Common myeloid progenitor, CD34-positive (primary cell): ENCODE measurements at places on chromosomes 13 and 19.

DNA sequence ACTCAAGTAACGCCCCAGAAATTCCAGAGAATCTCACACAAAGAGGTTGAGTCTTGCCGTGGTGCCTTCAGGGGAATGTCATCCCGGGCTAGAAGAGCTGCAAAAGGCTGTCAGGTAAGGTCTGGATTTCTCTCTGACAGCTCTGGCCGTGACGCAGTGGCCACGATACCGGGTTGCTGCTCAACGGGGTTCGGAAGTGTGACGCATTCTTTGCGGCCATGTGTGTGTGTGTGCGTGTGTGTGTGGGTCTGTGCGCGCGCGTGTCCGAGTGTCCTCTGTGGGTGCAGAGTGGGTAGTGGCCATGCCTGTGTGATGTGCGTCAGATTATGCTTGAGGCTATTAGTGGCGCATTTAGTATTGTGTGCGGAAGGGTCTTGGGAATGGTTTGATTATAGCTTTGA, 306 bp downstream of the ZNF540 start:
- peak; percentile 89 for DNase-seq

- DNase-seq = no peak
Measured at GRCh38 chr19:37973666-37974065, 66.7 kb downstream of the SIPA1L3 start.

GRCh38 chr13:20716951-20717350, 13.5 kb downstream of the IL17D start:
- DNase-seq = no peak

- DNase-seq = no peak
Measured at GRCh38 chr19:47615714-47616113, 6.8 kb downstream of the BICRA start.

DNA sequence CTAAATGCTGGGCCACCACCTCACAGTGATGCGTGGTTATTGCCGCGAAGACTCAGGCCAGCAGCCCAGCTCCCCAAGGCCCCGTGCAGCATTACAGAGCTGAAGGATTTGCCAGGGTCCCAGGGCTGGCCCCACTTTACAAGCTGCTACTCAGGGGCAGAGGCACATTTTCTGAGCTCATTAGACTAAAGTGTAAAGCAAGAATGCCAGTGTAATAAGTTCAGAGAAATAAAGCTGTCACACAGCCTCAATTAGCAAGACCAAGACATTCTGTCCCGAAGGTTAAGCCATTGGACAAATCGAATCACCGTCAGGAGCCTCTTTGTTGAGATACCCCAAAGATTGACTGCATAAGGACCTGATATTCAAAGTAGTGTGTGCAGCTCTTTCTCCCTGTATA, 428.4 kb downstream of the EFNB2 start:
- DNase-seq = no peak

DNA sequence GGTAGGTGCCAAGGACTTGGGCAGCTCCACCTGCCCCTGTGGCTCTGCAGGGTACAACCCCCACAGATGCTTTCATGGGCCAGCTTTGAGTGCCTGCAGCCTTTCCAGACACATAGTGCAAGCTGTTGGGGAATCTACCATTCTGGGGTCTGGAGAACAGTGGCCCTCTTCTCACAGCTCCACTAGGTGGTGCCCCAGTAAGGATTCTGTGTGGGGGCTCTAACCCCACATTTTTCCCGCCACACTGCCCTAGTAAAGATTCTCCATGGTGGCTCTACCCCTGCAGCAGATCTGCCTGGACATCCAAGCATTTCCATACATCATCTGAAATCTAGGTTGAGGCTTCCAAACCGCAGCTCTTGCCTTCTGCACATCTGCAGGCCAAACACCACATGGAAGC, 149.7 kb upstream of the FNDC3A start:
- no peak for DNase-seq

GRCh38 chr13:111281751-111282311, 38.6 kb upstream of the TEX29 start:
- no peak for DNase-seq

DNA sequence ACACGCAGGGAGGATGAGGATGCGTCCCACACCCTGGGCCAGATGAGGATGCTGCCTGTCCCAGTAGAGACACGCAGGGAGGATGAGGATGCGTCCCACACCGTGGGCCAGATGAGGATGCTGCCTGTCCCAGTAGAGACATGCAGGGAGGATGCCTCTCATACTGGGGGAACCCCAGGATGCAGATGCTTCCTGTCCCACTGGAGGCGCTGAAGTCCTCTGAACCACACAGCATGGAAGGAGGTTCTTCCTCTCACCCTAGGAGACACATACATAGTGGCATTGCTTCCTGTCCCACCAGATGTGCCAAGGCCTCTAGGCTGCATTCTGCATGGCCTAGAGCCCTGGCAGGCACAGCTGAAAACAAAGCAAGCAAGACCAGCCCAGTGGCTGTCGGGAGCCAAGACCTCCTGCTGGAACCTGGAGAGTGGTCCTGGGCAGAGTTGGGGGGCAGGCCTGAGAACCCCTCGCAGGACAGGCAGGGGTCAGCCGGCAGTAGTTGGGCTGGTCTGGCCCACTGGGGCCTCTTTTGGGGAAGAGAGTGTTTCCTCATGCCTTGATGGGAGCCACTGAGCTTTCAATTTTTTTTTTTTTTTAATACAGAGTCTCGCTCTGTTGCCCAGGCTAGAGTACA, 4.3 kb downstream of the HPN start:
- peak; percentile 90 for DNase-seq

- no peak for DNase-seq
Measured at GRCh38 chr13:62250501-62251201, 835.0 kb upstream of the PCDH20 start.

DNA sequence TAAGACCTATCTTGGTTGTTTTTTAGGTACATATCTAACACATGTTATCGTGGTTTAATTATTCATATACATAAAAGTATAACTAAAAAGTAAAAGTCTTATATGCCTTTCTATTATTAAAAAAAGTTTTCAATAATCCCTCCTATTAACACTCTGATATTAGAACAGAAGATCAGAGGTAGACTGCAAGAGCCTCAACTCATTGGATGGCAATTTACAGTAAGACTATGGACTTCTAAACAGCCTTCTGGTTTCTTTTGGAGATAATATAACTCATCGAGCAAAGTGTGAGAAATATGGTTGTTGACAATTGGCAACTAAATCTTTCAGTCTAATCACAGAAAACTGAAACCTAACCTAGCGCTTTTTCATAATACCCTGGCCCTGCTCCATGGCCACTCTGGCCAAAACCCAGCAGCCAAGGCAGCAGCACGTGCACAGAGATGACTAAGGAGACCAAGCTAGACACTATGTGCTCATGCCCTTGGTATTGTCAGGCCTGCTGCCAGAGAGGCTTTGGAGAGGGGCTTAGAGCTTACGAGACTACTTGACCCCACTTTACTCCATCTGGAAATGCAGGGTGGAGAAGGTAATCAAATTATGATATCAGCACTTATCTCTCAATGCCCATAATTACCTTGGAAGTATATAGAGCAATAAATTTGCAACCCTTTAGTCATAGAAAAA, 40.6 kb upstream of the EEF1AKMT1 start:
- no peak for DNase-seq

GRCh38 chr19:19552798-19553197, 14.7 kb downstream of the CILP2 start:
- no peak for DNase-seq

DNA sequence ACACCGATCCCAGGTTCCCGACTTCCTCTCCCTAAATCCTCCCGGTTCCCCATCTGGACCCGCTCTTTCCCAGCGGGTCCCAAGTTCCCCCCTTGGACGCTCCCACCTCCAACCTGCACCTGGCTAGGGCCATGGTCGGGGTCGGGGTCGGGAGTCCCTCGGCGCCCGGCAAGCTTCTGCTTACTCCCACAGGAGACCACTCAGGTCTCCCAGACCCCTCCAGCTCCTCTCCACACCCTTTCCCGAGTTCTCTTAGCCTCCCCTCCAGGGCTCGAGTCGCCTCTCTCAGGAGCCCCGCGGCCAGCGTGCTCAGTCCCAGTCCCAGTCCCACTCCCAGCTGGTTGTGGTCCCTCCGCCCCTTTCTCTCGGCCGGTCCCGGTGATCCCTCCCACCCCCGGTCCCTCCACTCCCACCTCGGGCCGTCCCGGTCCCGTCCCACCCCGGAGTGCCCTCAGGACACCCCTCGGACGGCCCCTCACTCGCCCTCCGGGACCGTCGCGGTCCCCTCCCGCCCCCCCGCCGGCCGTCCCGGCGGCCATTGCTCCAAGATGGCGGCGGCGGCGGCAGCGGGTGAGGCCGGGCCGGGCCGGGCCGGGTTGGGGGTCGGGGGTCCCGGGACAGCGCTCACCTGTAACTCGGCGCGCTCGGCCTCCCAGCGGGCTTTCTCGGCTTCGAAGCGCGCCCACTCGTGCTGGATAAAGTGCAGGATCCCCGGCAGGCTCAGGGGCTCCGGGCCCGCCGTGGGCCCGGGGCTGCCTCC, at the start of gene FKRP:
Gene FKRP, plus strand, starts transcription at position 537 of the 760 bp plus-strand sequence. CDS start 9,394 bp downstream, outside the sequence.
- no peak for DNase-seq
